Astrocyte (in vitro differentiated cells and primary cell): ENCODE measurements at places on chromosomes 2 and 18.

DNA sequence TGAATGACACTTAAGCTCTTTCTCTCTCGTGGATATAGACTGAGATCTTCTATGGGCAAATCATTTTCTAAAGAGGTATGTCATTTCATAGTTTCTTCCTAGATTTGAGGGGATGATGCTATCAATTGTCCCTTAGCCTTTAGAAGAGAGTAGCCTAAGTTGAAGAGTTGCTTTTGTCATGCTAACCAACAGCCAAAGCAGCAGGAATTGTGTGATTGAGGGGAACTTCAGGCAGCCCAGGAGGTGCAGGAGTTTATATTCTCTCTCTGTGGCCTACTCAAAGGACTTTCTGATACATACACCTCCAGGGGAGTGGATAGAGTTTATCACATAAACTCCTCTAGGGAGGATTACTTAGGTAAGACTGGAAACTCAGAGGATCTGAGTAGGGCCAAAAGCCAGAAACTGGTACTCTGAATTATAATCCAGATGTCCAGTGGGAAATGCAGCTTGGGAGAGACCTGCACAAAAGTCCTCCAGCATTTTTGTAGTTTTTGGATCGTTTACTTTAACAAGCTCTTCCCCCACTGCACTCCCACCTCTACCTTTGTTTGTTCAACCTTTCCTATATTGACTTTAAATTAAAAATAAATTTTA, 150.7 kb upstream of the CCDC68 start:
- DNase-seq = no peak

DNA sequence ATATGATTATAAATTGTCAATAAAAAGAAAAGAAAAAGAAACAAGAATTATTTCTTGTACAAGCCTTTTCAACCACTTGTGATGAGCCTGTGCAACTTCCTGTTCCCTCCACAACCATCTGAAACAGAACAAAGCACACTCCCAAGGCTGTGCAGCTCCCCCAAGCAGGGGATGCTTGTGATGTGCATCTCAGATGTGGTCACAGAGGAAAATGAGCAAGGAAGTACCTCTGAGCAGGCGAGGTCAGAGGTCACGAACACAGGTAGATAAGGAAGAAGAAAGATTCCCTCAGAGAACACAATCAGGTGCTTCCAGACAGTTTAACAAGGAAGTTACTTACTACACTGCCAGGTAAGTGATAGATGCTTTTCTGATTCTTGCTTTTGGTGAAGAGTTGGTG, 274.8 kb upstream of the SLC39A10 start:
- no peak for DNase-seq

DNA sequence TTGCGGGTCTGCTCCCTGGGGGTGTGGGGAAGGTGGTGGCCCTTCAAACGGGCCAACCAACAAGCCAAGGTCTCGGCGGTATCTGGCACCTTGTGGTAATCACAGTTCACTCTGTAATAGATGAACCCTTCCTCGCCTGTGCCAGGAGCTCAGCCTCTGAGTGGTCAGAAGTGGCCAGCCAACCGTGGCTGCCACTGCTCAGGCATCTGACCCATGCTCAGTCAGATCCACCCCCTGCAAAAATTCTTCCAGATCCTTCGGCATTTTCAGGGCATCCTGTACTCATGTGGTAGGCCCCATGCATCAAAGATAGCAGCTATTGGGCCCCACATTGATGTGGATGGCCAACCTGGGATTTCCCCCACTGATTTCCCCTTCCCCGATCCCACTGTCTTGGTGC, 39.6 kb upstream of the SERPINE2 start:
- no peak for DNase-seq

- no peak for DNase-seq
Observed at GRCh38 chr2:82656420-82656819, 1802.7 kb downstream of the SUCLG1 start.

GRCh38 chr2:160205505-160205904, 5.4 kb upstream of the ITGB6 start:
- peak; percentile 99 for DNase-seq

DNA sequence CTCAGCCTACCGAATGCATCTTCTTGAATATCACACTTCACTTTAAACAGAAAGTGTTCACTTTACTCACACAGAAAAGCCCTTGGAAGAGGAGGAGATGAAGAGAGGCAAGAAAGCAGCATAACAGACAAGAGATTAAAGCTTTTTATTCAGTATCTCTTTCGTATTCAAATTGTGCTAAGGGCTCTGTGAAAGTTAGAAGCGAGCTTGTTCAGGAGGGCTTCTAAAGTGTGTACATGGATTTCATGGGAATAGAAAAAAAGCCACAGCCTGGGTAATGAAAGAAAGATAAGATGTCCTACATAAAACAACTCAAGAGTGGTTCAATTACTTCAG, 531.9 kb downstream of the TMEM182 start:
- DNase-seq = no peak

GRCh38 chr2:172357442-172357841, 69.9 kb upstream of the ITGA6 start:
- DNase-seq = no peak

GRCh38 chr2:148816176-148816575, 58.9 kb upstream of the KIF5C start:
- DNase-seq = no peak

GRCh38 chr2:214450118-214450894, 39.5 kb downstream of the VWC2L start:
- no peak for DNase-seq

DNA sequence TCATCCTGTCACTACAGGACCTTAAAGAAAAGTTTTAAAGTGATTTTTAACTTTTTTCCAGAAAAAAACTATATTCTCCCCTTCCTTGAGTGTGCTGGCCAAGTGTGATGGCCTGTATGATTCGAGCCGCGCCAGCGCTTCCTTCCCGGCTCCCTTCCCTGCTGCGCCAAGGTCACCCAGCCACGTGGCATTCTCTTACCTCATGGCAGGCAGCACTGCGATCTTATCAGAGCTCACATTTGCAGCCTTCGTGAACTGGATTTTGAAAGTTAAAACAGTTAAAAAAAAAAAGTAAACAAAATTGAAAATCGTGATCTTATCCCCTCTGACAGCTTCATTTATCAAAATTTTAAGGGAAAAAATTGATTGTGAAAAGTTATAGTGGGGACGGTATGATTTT, 279.8 kb downstream of the PTGR3 start:
- no peak for DNase-seq

DNA sequence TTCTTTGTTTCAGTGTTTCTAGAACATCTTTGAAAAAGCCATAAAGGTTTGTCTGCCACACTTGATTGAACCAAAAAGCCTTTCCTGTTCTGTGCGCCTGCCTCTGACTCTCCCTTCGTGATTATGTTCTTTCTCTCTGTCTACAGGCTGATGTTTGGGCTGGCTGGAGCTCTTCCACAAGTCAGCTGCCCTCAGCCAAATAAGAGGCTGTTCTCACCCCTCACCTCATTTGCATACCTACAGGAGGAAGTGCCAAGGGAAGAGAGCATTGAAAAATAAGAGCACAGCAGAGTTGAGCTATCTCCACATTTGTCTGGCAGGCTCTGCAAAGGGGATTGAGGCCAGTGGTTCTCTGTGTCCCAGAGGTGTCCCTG, 15.8 kb downstream of the INPP5D start:
- no peak for DNase-seq

- DNase-seq = no peak
Observed at GRCh38 chr2:217437290-217437870, 565.4 kb downstream of the TNS1 start.

GRCh38 chr2:190507135-190507534, 27.4 kb downstream of the NEMP2 start:
- DNase-seq = no peak

GRCh38 chr2:26914659-26915310, 55.7 kb upstream of the MAPRE3 start:
- DNase-seq = no peak

- DNase-seq = peak; percentile 91
Observed at GRCh38 chr2:176997074-176997791, 215.4 kb upstream of the HNRNPA3 start.

- peak; percentile 30 for DNase-seq
Observed at GRCh38 chr2:84781942-84782716, 98.8 kb downstream of the TRABD2A start.

DNA sequence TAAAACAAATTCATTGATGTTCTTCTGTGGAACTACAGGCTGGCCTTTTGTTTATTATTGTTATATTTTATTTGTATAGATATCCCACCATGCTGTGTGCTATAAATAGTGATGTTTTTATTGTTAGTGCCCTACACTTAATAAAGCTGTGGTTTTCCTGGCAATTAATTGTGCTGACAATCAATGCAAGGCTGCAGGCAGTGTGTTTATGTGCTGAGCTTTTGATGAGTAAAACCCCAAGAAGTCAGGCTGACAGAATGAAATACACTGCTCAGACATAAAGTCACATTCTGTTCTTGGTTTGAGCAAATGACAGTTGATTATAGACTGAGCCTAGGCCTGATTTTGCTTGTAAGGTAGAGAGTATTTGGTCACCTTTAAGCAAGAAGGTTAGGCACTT, 362.7 kb downstream of the CPS1 start:
- DNase-seq = no peak

- peak; percentile 30 for DNase-seq
Observed at GRCh38 chr2:284896-285492, 2.9 kb downstream of the ALKAL2 start.

DNA sequence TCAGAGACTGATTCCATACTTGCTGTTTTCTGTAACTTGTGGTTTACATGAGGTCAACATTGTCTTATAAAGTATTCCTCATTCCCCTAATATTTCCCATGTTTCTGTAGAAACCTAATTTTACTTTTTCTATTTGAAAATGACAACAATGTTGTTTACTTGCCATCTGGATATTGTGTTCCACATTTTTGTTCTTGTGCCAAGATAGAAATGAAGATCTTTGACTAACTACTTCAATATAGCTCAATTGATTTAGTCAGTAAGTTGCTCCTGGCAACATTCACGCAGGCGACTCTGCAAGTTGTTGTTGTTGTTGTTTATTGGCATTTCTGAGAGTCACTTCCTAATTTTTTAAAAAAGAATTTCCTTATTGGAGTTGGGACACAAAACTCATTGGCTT, 69.5 kb downstream of the CAVIN2 start:
- DNase-seq = no peak

DNA sequence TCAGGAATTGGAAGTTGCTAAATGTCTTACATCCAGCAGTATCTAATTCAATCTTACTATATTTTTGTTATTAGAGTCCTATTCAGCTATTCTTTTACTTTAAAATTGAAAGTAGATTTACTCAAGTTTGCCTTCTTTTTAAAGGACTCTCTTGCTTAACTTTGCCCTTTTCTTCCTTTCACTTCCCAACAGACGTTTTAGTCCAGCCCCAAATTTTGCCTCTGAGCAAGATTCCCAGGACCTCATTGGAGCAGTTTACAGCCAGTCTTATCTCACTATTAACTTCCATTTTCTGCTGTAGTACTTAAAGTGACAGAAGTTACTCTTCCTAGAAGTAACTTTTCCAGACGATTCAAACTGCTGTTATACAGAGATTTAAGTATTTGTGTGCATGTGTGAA, 1.7 kb upstream of the PRKD3 start:
- DNase-seq = peak; percentile 67

- DNase-seq = no peak
Observed at GRCh38 chr18:46406539-46406932, 250.5 kb downstream of the LOXHD1 start.

DNA sequence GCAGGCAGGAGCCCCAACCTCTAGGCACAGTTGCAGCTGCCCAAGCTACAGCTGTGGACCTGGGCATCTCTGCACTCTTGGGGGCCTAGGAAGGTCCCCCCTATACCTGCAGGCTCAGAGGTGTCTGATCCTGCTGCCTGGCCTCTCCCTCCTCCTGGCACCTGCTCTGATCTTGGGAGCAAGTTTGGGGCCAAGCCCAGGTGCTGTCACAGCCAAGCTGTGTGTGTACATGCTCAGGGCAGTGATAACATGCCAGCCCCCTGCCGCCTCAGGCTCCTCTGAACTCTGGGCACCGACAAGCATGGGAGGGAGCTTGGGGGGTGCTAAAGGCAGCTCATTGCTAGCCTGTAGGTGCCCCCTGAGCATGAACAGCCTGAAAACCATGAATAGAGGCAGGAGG, 829.6 kb upstream of the VRK2 start:
- no peak for DNase-seq

DNA sequence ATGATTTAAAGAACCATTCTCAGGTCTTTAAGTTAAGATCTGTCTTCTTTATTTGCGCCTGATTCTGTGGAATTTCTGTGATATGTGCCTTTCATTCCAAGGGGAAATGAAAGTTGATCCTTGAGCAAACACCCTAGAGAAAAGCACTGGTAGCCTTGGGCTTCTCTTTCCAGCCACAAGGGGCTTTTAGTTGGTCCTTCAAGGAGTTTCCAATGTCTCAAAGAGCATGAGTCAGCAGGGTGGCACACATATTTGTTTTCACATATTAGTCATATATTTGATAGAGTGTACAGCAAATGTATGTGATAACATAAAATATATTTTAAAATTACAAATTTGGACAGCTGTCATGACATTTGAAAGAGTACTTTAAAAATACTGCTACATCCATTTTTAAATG, 339.5 kb downstream of the TXNL1 start:
- peak; percentile 36 for DNase-seq

DNA sequence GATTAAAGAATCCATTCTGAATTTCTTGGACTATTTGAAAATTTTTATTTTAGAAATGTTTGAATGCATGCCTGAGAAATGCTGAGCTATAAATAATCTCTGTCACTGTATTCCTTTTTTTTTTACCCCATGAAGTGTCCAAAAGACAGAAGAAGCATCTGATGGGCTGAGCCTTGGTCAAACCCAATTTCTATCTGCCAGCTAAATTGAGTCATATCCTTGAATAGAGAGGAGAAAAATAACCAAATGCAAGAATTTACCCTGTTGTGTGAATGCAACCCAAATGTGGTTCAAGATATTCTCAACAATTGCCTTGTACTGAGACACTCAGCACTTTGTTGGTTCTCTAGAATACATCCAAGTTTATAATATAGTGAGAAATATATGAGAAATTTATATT, 223.5 kb downstream of the UBE2E3 start:
- DNase-seq = peak; percentile 23

GRCh38 chr2:38064801-38065501, 11.0 kb downstream of the CYP1B1 start:
- no peak for DNase-seq

DNA sequence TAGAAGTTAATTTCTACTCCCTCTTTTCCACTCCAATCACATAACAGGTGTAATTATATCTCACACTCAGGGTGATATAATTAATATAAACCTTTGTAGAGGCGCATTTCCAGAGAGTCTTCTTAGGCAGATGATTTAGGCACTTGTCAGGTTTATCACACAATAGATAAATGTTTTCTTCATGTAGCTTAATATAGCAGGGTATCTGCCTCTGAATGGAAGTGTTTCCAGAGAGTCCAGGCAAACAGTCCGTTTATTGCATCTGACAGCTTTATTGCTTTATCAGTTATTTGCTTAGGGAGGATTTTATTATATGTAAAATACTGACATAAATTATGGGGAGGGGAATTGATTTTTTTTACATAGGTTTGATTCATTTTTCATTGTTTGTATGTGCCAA, 766.3 kb downstream of the SLC4A3 start:
- no peak for DNase-seq

DNA sequence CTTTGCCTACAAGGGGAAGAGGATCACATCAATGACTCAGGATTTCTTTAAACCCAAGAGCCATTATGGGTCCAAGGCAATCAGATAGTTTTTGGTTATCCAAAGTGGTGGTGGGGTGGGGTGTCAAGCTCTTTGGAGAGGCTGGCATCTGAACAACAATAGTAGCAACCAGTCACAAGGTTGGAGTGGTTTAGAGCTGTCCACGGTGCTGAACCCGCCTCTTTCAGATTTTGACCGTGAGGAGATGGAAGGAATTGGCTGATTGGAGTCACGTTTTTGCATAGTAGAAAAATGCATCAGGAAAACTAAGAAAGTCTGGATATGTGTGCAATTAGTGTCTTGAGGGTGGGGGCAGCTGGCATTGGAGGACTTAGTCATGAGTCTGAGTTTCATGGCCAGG, 159.9 kb downstream of the LOXHD1 start:
- DNase-seq = peak; percentile 6
